T-helper 2 cell treated with Interferon-gamma antibody and Interleukin-4, amounts not matched to agents 5 μg/mL and 100 μg/mL, for 36 hours (primary cell): ENCODE measurements at places on chromosomes 6 and 20.

GRCh38 chr6:32842690-32843089 lies 1.2 kb downstream of the PSMB8 start:
- no peak for DNase-seq

GRCh38 chr6:12113190-12113577 lies 101.1 kb downstream of the HIVEP1 start:
- peak; percentile 28 for DNase-seq

DNA sequence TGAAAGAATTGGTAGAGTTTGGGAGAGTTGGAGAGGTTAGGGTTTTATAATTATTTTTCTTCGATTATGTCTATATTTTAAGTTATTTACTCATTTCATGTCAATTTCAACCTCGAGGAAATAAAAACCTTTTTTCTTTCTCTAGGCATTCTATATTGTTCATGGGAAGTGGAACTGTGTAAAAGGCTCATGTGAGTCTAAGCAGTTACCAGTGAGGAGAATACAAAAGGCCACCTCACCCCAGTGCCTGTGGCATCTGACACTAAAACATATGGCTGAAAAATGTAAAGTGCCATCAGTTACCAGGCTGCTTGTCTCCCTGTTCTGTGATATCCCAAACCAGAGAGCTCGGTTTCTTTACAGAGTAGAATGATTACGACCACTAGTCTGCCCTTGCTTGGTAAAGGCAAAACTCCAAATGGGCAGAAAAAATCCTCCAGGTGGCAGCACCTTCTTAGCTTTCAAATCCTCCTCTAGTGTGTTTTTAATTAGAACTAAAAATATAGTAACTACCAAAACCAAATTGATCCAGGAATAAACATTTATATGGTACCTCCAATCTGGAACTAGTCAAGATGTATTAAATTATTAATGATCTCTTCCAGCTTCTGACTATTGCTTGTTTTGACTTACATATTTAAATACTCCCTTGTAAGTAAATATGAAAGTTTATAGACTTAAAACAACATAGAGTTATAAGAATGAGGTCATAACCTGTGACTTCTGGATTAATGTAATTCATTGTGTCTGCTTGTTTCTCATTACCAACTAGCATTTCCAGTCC lies 122.6 kb upstream of the MCHR2 start:
- DNase-seq, result no peak

DNA sequence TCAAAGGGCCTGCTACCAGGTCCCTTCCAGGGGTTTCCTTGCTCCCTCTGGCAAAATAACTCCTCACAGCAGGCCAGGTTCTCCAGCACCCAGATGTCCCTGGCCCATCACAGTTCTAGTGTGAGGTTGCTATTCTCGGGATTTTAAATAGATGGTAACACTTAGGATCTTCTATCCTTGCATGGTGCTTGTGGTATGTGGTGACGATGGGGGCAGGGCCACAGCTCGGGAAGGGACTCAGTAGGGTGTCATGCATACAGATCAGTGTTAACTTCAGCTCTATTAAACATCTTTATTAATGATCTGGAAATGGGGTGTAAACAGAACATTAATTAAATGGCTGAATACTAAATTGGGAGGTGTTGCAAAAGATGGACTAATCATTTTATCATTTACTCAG lies 323.8 kb downstream of the QKI start:
- DNase-seq, result no peak

DNA sequence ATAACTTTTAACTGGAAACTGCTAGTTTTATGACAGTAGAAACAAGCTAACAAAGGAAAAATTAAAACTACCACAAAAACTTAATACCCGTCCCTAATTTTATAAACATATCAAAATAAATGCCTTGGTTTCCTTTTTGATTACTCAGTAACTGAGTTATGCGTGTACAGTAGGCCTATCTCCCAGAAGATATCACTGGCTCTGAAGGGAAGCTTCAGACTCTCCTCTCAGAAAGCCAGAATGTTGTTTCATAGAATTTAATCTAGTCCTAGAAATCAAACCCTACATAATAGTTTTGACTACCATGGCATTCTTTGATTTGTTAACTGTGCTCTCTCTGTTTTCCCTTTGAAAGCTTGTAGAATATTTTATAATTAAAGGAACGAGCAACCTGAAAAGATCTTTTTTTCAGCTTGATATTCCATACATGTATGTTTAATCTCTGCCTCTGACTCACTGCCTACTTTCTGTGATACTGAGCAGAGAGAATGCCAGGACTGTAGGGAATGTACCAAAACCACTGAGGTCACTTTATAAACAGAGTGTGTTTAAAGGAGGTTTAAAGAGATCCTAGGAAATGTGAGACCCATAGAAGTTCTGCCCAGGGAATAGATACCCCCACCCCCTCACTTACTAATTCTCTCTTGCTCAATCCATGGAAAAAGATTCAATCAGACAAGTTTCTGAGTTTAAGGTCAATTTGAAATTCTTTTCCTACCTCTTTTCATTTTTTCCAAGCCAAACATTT lies 311.5 kb downstream of the HDGFL1 start:
- DNase-seq, result no peak

DNA sequence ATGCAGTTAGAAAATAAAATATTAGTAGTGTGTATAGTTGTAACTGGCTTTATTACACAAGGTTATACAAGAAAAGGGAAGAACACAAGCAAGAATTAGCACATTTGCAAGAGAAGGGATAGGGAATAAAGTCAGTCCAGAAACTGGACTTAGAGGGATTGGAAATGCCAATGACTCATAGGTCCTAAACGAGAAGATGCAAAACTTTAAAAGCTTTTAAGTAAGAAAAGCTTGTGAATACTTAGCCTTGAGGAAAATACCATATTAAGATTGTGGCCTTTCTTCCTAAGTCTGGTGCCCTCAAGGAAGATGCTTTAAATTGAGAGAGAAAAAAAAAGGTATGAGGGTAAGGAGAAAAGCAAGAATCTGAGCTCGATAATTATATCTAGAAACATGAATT lies 102.3 kb upstream of the MCHR2 start:
- no peak for DNase-seq

GRCh38 chr6:37029249-37029971 lies 24.0 kb downstream of the FGD2 start:
- DNase-seq, result peak; percentile 53

GRCh38 chr6:132494954-132495353 lies 18.0 kb downstream of the STX7 start:
- no peak for DNase-seq
